ENCODE measurements at places on chromosomes 3 and 15. TPM values are rescaled to one million over a fixed set of nuclear protein-coding genes. Genes with fewer than 3 reads are reported as not detected.

DNA sequence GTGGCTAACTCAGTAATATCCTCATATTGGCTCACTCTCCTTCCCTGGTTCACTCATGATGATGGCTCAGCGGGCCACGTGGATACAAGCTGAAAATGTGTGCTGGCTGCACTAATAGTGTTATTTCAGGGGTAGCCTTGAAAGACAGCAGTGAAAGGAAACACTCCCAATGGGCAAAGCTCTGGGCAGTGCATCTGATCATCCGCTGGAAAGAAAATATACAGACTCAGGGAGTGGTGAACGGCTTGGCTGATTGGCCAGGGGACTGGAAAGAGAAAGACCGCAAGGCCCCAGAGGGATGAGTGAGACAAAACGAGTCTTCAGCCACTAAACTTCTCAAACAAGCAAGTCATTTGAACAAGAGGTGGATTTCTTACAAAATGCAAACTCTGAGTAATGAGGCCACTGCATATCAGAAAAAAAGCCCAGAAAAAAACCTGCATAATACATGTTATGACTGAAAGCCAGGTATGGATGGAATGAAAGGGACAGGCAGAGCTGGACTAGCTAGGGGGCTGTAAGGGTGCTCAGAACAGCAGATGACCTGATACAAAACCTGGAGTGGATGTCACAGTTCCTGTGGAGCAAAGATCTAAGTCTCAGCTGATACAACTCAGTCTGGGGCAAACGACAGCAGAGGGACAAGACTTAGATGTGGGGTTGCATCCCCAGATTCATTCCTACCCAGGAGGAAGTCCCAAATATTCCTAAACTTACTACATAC, 33.3 kb downstream of the CMTM6 start:
- no peak for DNase-seq

DNA sequence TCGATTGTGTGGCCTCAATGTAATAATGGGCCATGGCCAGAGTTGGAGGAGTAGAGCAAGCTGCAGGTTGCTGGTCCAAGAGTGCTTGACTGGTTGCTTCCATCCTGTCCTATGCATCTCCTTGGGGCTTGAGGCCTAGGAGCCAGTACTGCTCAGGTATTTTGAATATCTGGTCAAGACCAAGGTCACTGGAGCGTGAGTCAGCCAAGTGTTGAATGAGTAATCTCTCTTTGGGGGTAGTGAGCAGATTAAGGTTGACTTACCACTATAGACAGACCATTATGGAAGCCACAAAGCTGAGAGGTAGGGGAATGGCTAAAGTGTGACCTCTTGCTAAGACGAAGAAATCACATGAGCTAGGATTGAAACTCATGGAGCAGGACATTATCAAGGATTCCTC, 9.4 kb upstream of the PARP6 start:
- DNase-seq, result no peak

- DNase-seq, result no peak
Measured at GRCh38 chr15:57060799-57061198, 142.4 kb downstream of the TCF12 start.

DNA sequence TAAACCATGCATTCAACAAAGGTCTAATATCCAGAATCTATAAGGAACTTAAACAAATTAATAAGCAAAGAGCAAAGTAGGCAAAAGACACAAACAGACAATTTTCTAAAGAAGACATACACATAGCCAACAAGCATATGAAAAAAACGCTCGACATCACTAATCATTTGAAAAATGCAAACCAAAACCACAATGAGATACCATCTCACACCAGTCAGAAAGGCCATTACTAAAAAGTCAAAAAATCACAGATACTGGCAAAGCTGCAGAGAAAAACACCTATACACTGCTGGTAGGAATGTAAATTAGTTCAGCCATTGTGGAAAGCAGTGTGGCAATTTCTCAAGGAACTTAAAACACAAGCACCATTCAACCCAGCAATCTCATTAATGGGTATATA, 53.8 kb downstream of the FSIP1 start:
- no peak for DNase-seq

GRCh38 chr3:152235709-152236298, 32.9 kb upstream of the MBNL1 start:
- DNase-seq, result no peak

- no peak for DNase-seq
Measured at GRCh38 chr3:107969994-107970819, 120.6 kb downstream of the CD47 start.

GRCh38 chr15:74777769-74778598, 3.9 kb upstream of the CSK start:
- no peak for DNase-seq

The TERC gene
- polyA plus RNA-seq, result 2.4 TPM

GRCh38 chr3:33883538-33883950, 85.1 kb downstream of the PDCD6IP start:
- DNase-seq, result peak; percentile 76

GRCh38 chr15:50307799-50308198, 42.3 kb upstream of the HDC start:
- no peak for DNase-seq

The GOLGA8S gene
- polyA plus RNA-seq, result 0.05 TPM

The SERPINI2 gene
- 0.68 TPM for polyA plus RNA-seq

The FBN1 gene
- polyA plus RNA-seq, result 1.9 TPM

DNA sequence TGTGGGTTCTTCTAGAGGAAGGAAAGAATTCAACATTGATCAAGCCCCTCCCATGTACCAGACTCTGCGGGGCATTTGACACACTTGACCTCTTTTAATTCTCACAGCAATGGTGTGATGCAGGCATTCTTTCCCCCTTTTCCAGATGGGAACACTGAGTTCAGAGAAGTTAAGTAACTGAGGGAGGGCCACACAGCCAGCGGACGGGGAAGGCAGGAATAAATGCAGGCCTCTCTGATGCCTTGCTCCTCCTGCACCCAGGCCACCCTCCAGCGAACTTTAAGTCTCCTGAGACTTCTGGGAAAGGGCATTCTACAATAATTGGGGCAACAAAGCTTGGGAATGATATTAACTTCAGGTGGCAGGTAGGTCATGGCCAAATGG, 227.4 kb downstream of the UACA start:
- no peak for DNase-seq

GRCh38 chr3:32709346-32709745, 24.4 kb downstream of the CNOT10 start:
- DNase-seq, result no peak

GRCh38 chr15:60134609-60135008, 130.5 kb downstream of the FOXB1 start:
- DNase-seq, result no peak

DNA sequence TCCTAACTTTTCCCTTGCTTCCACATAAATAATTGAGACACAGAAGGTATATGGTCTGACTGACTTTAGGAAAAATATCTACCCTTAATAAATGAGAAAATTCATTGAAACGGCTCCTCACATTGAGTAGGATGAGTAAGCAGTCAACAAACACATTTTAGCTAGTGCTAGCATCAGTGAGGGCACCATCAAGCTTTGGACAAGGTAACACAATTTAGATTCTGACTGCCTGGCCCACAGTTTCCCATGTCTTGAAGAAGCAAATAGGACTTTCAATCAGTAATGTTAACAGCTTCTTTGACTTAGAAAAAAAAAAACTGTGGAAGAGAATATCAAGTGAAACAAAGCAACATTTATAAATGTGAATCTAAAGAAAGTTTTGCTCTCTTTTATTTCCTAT, 70.1 kb upstream of the MBNL1 start:
- DNase-seq, result no peak

GRCh38 chr15:91165850-91166249, 65.8 kb downstream of the SV2B start:
- DNase-seq, result no peak

DNA sequence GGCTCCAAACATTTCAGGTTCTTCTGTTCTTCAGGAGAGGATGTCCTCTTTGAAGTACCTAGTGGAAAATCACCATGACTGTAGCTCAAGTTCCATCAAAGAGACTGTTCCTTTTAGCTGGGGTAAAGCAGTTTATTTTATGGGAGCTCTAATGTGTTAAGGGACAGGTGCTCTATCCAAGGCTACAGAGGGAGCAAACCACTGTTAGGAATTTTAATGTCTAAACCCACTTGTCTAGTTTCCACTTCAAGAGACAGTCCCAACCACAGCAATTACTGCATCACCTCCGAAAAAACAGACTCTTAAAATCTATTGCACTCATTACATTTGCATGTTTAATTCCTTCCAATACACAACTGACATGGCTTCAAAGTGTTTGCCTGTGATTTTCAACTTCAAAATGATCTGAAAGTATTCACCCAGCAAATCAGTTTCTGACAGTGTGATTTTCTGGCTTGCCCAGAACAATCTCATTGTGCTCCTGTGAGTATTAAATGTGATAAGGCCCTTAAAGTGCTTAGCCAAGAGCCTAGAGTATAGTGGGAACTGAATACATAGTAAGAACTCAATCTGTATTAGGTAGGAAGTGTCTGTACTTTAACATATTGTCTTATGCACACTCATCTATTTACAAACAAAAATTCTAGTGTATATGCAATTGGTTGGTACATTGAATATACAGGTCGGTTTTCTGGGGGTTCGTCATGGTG, 266.5 kb upstream of the CCDC54 start:
- DNase-seq, result no peak

The SPATA12 gene
- polyA plus RNA-seq, result 0.70 TPM

The HHLA2 gene
- polyA plus RNA-seq, result not detected

- no peak for DNase-seq
Measured at GRCh38 chr3:14570089-14570488, 29.9 kb upstream of the GRIP2 start.

The RASGRP1 gene
- 1.1 TPM for polyA plus RNA-seq

- no peak for DNase-seq
Measured at GRCh38 chr15:40234783-40235182, 4.1 kb upstream of the PAK6 start.

DNA sequence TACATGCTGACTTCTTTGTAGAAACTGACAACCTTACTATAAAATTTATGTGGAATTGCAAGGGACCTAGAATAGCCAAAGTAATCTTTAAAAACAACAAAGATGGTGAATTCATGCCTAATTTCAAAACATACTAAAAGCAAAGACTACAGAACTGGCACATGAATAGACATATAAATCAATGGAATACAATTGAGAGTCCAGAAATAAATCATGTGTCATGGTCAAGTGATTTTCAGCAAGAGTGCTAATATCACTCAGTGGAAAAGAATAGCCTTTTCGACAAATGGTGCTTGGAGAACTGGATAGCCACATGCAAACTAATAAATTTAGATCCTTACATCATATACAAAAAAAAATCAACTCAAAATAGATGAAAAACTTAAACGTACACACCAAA, 8.7 kb downstream of the IMPG2 start:
- DNase-seq, result no peak

The GP5 gene
- polyA plus RNA-seq, result 0.15 TPM

DNA sequence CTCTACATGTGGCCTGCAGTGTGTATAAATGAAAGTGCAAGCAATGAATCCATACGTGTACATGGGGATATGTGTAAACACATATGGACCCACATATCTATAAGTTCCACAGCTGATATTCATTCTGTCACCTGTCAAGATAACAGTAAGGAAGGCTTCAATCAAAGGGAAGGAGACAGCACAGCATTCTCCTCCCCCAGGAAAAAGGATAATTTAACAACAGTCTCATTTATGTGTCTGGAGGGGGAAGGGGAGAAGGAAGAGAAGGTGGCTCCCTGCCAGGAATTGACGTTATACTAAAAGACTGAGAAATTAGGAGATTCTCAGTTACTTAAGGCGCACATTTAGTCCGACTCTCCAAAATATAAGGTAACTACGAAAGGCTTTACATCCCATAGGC, 345.9 kb downstream of the FOXP1 start:
- no peak for DNase-seq

GRCh38 chr3:86968244-86968932, 22.6 kb downstream of the VGLL3 start:
- no peak for DNase-seq

- DNase-seq, result no peak
Measured at GRCh38 chr3:183013856-183014255, 33.5 kb upstream of the DCUN1D1 start.

GRCh38 chr3:59270209-59270608, 220.4 kb upstream of the CFAP20DC start:
- DNase-seq, result no peak

GRCh38 chr3:47347217-47347801, 33.5 kb upstream of the PTPN23 start:
- peak; percentile 22 for DNase-seq

- DNase-seq, result no peak
Measured at GRCh38 chr3:190094160-190094718, 26.5 kb downstream of the P3H2 start.

Data from GM23338 (cell line).